Stimulated activated CD8-positive, alpha-beta memory T cell treated with anti-CD3 and anti-CD28 coated beads, Interleukin-4, amount 100 ng/mL, for 24 hours (primary cell): ENCODE measurements at places on chromosomes 4 and X.

DNA sequence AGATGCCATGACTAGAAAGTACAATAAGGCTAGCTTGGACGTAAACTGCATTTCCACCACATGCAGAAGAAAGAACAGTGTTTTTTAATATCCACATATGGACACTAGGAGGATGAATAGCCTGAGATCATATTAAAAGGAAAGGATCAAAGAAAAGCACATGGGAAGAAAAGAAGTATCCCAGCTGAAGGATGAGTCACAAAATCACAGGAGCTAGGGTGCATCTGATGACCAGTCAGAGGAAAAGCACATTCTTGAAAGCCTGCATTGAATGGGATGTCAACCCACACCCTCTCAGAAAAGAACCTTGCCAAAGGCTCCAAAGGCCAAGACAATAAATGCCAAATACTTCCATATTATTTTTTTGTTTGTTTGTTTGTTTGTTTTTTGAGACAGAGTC lies 56.8 kb upstream of the PRDX4 start:
- DNase-seq = no peak

DNA sequence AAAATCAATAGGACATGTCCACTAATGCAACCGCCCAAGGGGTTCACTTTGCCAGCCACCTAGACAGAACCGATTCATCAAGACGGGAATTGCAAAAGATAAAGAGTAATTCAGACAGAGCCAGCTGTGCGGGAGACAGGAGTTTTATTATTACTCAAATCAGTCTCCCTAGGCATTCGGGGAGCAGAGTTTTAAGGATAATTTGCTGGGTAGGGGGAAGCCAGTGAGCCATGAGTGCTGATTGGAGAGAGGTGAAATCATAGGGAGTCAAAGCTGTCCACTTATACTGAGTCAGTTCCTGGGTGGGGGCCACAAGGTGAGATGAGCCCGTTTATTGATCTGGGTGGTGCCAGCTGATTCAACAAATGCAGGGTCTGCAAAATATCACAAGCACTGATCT lies 8.5 kb downstream of the TMEM184C start:
- no peak for DNase-seq

GRCh38 chr4:67954890-67955289 lies 8.4 kb downstream of the TMPRSS11A start:
- DNase-seq = no peak

DNA sequence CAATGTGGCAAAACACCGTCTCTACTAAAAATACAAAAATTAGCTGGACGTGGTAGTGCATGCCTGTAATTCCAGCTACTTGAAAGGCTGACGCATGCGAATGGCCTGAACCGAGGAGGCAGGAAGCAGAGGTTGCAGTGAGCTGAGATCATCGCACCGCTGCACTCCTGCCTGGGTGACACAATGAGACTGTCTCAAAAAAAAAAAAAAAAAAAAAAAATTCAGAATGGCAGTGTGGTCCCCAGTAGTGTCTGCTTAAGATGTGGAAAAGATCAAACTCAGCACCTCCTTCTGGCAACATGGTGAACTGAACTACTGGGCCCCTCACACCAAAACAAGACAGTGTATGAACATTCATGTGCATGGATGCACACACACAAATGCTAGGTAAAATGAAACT lies 32.2 kb downstream of the SMS start:
- no peak for DNase-seq

GRCh38 chr4:134309715-134310114 lies 108.1 kb upstream of the PABPC4L start:
- no peak for DNase-seq

GRCh38 chrX:39137363-39137954 lies 336.2 kb downstream of the MID1IP1 start:
- DNase-seq = no peak

DNA sequence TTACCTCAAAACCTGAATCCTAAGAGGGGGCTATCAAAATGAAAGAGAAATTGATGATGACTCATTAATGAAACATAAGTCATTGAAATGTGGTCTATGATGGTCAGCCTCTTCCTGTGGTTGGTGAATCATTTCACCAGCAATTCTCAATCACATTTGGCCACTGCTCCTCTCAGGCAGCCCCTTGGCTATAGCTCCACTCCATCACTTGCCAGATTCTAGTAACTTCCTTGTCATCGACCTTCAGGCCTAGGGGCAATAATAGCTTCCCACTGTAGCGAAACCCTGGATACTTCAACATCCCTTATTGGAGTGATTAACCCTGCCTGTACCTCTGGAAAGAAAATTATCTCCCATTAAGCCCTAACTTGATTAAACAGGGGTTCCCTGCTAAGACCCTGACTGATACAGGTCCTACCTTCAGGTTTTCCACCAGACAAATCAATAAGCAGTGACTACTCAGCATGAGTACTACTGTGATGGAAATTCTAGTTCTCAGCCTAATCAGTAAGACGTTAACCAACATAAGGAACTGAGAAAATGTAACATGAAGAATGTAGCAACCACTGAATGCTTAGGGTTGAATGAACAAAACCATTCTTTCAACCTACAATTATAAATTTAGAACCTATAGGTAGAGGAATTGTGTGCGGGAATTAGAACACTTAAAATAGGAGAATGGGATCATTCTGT lies 30.4 kb downstream of the ADH7 start:
- no peak for DNase-seq

- no peak for DNase-seq
Observed at GRCh38 chr4:26175006-26175786, 145.6 kb upstream of the RBPJ start.

DNA sequence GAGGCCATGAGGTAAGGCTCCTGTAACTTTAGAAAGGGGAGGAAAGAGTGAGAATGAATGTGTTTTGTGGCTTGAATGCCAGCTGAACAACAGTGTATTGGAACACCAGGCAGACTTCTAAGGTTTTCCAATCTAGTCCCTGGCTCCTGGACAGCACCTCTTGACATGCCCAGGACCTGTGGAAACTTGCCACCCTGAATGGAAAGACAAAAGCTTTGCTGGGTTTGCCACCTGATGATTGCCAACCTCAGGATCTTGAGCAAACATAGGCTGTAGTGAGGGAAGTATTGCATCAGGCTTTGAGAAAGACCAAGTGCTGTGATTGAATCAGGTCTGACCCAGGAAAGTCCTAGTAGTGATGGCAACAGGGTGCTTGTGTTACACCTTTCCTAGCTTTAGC lies 1393.1 kb upstream of the DIAPH2 start:
- no peak for DNase-seq

DNA sequence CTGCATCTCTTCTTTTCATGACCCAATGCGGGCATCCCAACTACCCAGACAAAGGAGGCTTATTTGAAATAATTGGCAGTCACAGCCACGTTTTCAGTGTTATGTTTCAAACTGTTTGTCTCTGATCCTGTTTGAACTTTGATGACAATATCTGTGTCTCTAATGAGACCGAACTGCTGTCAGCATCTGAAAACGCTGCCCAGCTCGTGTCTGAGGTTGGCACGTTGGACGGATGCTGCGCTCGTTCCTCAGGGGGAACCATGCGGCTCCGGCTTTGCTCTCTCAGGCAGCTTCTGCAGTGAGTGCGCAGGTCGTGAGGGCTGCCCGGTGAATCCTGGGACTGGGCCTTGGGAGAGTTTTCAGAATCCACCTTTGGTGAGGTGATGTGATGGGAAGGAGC lies 58.4 kb upstream of the SORBS2 start:
- DNase-seq = no peak

GRCh38 chr4:7186031-7186430 lies 6.3 kb upstream of the SORCS2 start:
- DNase-seq = no peak

GRCh38 chrX:148582353-148582752 lies 81.9 kb downstream of the AFF2 start:
- DNase-seq = no peak

GRCh38 chr4:91914176-91914804 lies 389.5 kb upstream of the GRID2 start:
- no peak for DNase-seq

- no peak for DNase-seq
Observed at GRCh38 chr4:81142744-81143143, 72.3 kb downstream of the PRKG2 start.

DNA sequence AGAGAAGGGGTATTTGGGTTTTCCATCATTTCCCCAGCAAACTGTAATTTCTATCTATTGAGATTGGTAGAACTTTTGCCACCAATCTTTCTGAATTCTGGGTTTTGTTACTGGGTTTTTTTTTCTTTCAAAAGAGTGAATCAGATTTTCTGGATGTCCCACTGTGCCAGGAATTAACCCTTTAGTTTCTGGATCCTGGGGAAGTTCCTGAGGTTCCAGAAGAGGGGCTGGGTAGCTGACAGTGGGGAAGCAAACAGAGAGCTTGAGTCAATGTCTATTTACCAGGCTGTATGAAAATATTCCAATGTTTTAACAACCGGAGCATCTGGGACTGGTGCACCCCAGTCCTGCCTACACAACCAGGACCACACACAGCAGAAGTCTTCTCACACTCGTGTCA lies 25.8 kb upstream of the SOD3 start:
- DNase-seq = no peak

- DNase-seq = no peak
Observed at GRCh38 chr4:110132816-110133719, 65.3 kb downstream of the ELOVL6 start.

DNA sequence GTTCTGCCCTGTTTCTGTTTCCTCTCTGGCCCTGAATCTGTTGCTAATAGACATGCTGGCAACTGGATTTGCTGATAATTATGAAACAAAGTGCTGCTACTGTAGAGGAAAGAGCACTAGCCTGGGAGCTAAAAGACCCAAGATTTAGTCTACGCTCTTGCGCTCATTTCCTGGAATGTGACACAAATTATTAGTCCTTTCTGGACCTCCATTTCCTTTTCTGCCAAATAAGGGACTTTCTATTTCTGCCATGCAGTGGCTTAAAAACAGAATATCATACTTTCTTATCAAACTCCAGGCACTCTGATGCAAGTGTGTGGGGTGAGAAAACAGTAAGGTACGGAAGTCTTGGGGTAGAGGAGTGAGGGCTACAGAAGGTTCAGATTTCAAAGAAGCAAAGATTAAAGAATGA lies 48.3 kb upstream of the GPR174 start:
- no peak for DNase-seq

GRCh38 chrX:38891641-38892413 lies 90.6 kb downstream of the MID1IP1 start:
- DNase-seq = no peak

DNA sequence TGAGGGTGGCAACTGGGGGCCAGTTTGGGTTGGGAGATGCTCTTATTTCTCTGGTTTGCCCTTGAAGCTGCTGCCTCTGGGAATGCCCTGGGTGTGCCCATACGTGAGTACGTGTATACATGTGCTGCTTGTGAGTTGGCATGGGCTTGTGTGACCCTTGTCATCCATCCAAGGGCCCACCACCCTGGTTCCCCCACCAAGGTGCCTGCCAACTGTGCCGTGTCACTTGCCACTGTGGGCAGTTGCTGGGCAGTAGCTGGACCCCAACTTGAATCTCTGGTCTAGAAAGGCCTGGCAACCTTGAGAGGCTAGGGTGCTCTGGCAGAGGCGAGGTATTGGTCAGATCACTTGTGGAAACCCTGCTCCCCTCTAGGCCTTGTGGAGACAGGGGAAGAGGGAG lies 2.4 kb upstream of the HMGB3 start:
- DNase-seq = no peak

GRCh38 chr4:8310306-8310705 lies 40.8 kb downstream of the HTRA3 start:
- no peak for DNase-seq

DNA sequence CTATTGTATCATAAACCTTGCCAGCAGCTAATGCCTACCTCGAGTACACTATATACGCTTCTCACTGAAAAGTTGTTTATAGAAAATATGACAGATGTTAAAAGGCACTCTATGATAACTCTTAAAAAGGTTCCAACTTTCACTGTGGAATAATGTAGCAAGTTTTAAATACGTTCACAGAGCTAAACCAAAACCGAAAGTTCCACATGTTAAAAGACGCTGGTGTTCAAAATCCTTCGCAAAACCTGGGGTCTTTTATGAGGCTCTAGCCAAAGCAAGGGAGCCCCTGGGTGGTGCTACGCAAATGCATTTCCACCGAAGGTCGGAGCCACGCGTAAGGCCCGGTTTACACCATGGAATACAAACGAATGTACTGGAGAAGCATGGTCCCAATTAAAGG lies 103.7 kb upstream of the TENM3 start:
- DNase-seq = no peak

GRCh38 chrX:19225909-19226308 lies 103.6 kb upstream of the ADGRG2 start:
- DNase-seq = no peak

DNA sequence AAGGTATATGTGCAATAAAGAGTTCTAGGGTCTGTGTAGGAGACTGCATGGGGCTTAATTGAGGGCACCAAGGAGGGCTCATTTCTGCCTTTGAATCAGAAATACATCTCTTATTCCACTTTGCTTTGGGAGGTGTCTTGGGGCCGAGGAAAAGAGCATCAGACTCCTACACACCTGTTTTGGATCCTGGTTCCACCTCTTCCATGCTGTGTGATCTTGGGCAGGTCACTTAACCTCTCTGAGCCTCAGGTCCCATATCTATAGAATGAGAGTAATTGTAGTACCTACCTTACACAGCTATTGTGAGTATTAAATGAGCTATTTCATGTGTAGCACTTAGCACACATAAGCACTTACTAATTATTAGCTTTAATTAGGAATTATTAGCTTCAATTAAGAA lies 100.6 kb downstream of the RTL5 start:
- DNase-seq = no peak

DNA sequence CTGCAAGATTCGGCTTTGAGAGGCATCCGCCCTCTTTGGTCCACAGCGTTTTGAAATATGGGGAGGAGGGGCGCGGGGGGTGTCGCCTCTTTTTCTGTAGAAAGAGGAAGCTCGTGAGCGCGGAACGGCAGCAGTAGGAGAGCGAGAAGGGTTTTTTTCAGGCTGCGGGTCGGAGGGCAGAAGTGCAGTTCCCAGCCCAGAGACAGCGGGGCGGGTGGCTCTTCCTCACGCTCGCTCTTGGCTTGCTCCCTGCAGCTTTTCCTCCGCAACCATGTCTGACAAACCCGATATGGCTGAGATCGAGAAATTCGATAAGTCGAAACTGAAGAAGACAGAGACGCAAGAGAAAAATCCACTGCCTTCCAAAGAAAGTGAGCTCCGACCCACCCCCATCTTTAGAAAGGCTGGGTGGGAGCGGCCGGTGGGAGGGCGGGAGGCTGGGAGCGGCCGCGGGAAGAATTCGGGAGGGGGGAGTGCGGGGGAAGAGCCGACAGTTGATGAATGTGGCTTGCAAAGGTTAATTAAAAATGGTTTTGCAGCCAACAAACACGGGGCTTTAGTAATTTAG lies 1.2 kb downstream of the TMSB4X start:
- no peak for DNase-seq

GRCh38 chrX:24478509-24478908 lies 13.4 kb downstream of the PDK3 start:
- no peak for DNase-seq
